ENCODE measurements at places on chromosomes 11 and 22.

- H3K36me3 ChIP-seq: no peaks in the 10 kb centered on the region
- peak; percentile 81 for DNase-seq
- peaks cover 23% of the 10 kb centered on the region for H3K4me1 ChIP-seq
These were observed 17.9 kb upstream of the MUC6 start for GRCh38 chr11:1054143-1055108.

- H3K27me3 ChIP-seq: no peaks in the 10 kb centered on the region
- H3K4me1 ChIP-seq: no peaks in the 10 kb centered on the region
These were observed 33.9 kb downstream of the AAMDC start for GRCh38 chr11:77854838-77855237.

DNA sequence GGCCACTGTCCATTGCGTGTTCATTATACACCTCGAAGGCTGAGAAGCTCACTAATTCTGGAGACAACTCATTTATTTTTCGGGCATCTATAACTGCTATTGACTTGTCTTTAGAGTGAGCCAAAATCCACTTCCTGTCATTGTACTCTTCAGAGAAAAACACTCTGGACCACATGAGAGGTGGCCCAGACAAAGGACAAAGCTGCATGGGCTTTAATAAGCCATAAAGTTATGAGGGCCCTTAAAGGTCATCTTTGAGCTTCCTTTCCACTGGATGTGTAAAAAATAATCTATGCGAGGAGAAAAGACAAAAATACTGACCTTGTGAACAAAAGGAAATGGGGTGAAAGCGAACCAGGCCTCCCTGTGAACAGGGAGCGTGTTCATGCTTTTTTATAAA lies 63.5 kb upstream of the ZC3H12C start:
- no peak overlapping the region for H3K4me3 ChIP-seq
- H3K36me3 ChIP-seq: no peaks in the 10 kb centered on the region
- no peaks in the 10 kb centered on the region for H3K27me3 ChIP-seq
- H3K4me1 ChIP-seq: no peaks in the 10 kb centered on the region
- no peak overlapping the region for H3K27ac ChIP-seq

- no peaks in the 10 kb centered on the region for H3K27me3 ChIP-seq
- H3K4me1 ChIP-seq: no peaks in the 10 kb centered on the region
- DNase-seq: no peak
- no peak overlapping the region for H3K27ac ChIP-seq
These were observed 23.2 kb downstream of the MFNG start for GRCh38 chr22:37462983-37463382.

DNA sequence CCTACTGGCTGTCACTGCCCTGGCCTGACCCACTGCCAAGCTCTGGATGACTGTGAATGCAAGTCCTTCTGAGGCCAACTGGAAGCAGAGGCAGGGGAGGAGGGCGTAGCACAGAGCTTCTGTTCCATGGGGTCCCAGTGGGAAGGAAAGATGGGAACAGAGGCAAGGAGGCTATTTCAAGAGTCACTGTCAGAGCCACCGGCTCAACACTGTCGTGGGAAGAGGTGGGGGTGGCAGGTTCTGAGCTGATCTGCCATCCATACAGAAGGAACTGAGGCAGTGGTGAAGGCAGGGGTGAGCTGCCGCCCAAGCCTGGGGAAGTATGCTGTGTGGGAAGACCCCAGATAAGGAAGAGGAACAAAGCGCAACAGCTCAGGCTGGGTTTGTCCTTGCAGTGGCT lies 54.7 kb downstream of the SGSM3 start:
- no peak for DNase-seq
- no peak overlapping the region for H3K27ac ChIP-seq
- H3K4me3 ChIP-seq: no peak overlapping the region
- peaks cover 12% of the 10 kb centered on the region for H3K36me3 ChIP-seq
- no peaks in the 10 kb centered on the region for H3K27me3 ChIP-seq

DNA sequence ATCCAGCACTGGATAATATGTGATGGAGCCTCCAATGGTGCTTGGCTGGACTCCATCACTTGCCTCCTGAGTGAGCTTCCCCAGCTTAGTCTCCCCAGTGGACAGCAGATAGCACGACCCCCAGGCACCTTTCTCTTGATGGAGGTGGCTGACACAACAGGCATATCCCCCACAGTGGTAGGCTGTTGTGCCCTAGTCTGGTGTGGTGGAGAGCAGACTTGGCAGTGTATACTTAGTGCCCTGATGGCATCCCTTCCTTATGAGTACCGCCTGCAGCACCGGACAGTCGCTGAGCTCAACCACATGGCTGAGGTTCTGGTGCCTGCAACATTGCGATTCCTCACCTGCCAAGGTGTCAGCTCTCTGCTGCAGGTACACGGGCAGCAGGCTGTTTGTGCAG lies 50.1 kb downstream of the DNHD1 start:
- no peaks in the 10 kb centered on the region for H3K4me1 ChIP-seq
- H3K36me3 ChIP-seq: no peaks in the 10 kb centered on the region
- no peak for DNase-seq
- no peak overlapping the region for H3K27ac ChIP-seq
- H3K4me3 ChIP-seq: no peak overlapping the region
- no peaks in the 10 kb centered on the region for H3K27me3 ChIP-seq

- H3K27ac ChIP-seq: no peak overlapping the region
- H3K36me3 ChIP-seq: no peaks in the 10 kb centered on the region
- no peak for DNase-seq
- H3K4me3 ChIP-seq: no peak overlapping the region
- H3K27me3 ChIP-seq: no peaks in the 10 kb centered on the region
These were observed 50.5 kb downstream of the PARVG start for GRCh38 chr22:44231233-44231632.

DNA sequence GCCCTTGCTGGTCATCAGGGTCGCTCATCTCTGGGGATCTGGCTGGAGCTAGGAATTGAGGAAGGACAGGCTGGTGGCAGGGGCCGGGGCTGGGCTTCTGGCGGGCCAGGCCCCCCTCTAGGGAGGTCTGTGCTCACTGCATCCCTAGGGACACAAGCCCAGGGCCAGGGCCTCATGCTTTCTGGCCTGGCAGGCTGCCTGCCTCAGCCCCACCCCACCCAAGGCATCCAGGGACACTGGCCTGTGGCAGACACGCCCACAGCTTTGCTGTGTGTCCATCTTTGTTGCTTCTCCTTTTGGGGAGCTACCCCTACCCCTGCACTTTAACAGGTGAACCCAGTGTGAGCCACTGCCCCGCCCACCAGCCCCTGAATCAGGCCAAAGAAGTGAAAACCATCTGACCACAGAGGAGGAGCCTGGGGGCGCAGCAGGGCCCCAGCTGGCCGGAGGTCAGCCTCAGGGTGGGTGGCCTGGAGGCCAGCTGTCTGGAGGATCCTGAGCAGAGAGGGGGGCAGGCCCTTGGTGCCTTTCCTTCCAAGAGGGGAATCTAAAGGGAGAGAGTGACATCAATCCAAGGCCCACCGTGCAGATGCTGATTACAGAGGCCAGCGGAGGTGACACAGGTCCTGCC lies 26.8 kb upstream of the CELSR1 start:
- H3K4me3 ChIP-seq: no peak overlapping the region
- H3K4me1 ChIP-seq: no peaks in the 10 kb centered on the region
- no peaks in the 10 kb centered on the region for H3K36me3 ChIP-seq
- no peaks in the 10 kb centered on the region for H3K27me3 ChIP-seq
- no peak for DNase-seq

GRCh38 chr11:61949169-61950034 lies 749 bp upstream of the BEST1 start:
- no peak overlapping the region for H3K27ac ChIP-seq
- DNase-seq: no peak
- no peaks in the 10 kb centered on the region for H3K36me3 ChIP-seq
- no peak overlapping the region for H3K4me3 ChIP-seq

GRCh38 chr11:46361283-46362155 lies 14.3 kb downstream of the DGKZ start:
- H3K27me3 ChIP-seq: no peaks in the 10 kb centered on the region
- H3K27ac ChIP-seq: peak overlapping the region; percentile 77
- H3K4me3 ChIP-seq: peak overlapping the region; percentile 6
- no peak for DNase-seq

- H3K27ac ChIP-seq: no peak overlapping the region
- no peaks in the 10 kb centered on the region for H3K36me3 ChIP-seq
- no peak for DNase-seq
These were observed 72.0 kb upstream of the MPEG1 start for GRCh38 chr11:59284773-59285129.

- H3K36me3 ChIP-seq: no peaks in the 10 kb centered on the region
- H3K4me3 ChIP-seq: no peak overlapping the region
- DNase-seq: no peak
- H3K4me1 ChIP-seq: no peaks in the 10 kb centered on the region
- no peak overlapping the region for H3K27ac ChIP-seq
These were observed 39.9 kb upstream of the CD5 start for GRCh38 chr11:61062181-61062930.

DNA sequence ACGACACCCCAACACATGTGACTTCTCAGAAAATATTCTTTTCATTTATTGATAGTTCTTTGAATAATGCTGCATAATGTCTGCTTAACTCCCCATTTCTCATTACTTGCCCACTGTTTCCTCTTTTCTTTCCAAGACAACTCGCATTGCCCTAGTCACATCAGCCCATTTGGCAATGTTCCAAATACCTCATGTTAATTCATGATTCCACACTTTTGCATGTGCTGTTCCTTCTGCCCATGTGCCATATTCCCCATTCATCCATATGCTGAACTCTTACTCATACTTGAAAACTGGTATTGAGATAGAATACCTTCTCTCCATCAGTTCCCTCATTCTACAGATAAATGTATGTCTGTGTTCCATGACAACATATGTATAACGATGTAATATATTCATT lies 993.7 kb downstream of the OPCML start:
- no peak for DNase-seq
- H3K4me3 ChIP-seq: no peak overlapping the region
- no peaks in the 10 kb centered on the region for H3K36me3 ChIP-seq
- no peaks in the 10 kb centered on the region for H3K4me1 ChIP-seq
- no peaks in the 10 kb centered on the region for H3K27me3 ChIP-seq

DNA sequence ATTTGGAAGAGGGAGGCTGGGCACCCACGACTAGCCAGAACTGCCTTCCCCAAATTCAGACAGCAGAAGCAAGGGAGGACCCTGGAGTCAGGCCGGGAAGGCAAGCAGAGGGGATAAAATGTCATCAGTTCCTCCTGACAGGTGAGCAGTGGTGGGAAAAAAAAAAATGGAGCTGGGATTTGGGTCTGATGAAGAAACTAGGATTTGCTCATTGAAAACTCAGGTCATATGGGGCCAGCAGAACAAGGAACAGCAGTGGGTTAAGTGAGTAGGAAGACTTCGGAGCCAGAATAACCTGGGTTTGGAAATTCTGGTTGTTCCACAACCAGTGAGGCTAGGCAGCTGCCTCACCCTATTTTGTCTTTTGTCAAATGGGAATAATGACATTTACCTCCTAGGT lies 28.9 kb upstream of the DRD2 start:
- no peak overlapping the region for H3K27ac ChIP-seq
- H3K36me3 ChIP-seq: no peaks in the 10 kb centered on the region
- H3K4me3 ChIP-seq: no peak overlapping the region

DNA sequence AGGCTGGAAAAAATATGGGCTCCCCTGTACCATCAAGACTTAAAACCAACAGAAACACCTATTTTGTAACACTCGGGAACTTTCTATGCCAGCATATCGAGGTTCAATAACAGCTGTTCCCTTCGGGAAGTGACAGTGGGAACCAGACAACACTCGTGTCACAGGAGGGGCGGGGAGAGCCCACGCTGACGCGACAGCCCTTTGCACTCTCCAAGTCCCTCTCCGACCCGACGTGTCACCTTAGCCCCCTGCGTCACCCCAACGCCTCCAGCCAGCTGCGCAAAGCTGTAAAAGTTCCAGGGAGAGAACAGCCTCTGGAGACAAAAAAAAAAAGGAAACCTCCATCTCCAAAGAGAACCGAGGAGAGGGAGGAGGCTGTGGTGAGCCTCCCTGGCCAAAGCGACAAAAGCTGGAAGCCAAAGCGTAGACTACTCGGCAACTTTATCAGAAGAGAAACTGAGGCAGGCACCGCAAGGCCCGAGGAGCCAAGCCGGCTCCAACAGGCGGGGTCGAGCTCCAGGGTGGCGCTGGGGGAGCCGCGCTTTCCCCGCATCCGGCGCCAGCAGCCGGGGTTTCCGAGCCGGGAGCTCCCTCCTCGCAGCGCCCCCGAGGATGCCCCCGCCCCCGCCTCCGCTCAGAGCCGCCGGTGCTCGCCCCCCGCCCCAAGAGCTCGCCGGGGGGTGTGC lies 751 bp downstream of the ARFGAP3 start:
- H3K27ac ChIP-seq: peak overlapping the region; percentile 99
- H3K4me1 ChIP-seq: no peaks in the 10 kb centered on the region
- peak overlapping the region; percentile 79 for H3K4me3 ChIP-seq
- DNase-seq: peak; percentile 40

DNA sequence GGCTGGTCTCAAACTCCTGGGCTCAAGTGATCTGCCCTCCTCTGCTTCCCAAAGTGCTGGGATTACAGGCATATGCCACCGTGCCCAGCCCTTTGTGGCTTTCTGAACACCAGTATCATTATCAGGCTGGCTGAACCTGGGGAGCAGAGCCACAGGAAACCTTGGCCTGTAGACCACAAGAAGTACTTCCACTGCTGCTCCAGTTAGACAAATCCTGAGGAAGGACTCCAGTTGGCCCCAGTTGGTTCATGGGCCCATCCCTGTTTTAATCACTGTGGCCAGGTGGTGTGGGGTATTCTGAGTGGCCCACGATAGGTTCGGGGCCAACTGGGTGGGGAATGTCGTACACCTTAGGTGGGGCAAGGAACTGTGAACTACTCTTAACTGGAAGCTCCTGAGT lies 5.5 kb upstream of the DUSP18 start:
- H3K27ac ChIP-seq: no peak overlapping the region
- DNase-seq: no peak
- H3K4me1 ChIP-seq: no peaks in the 10 kb centered on the region
- no peaks in the 10 kb centered on the region for H3K36me3 ChIP-seq
- H3K4me3 ChIP-seq: no peak overlapping the region
- H3K27me3 ChIP-seq: no peaks in the 10 kb centered on the region

DNA sequence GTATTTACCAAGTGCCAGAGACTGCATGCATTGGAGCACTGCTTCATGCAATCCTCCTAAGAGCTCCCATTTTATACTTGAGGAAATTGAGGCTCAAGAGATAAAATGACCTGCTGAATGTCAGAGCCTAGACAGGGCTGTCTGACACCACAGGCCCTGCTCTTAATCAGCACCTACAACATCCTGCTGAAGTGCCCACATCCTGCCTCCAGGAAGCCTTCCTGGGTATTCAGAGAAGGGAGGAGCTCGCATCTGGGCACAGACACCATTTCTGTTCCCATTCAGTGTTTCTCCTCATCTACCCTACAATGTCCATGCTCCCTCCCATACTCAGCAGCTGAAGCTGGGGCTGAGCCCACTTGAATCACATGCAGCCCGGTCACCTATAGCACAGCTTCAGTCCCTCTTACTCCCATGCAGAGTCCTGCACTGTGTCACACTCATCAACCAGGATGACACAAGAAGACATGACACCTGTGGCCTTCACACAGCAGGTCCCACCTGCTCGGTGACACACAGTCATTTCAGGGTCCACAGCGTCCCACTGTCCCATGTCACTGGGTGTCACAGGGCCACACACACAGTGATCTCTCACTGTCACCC lies 53.1 kb downstream of the PDE2A start:
- H3K27me3 ChIP-seq: no peaks in the 10 kb centered on the region
- no peak for DNase-seq
- no peak overlapping the region for H3K4me3 ChIP-seq
- H3K27ac ChIP-seq: no peak overlapping the region

GRCh38 chr11:128345316-128345715 lies 242.0 kb downstream of the ETS1 start:
- H3K4me1 ChIP-seq: no peaks in the 10 kb centered on the region
- H3K27me3 ChIP-seq: no peaks in the 10 kb centered on the region
- no peak for DNase-seq
- no peaks in the 10 kb centered on the region for H3K36me3 ChIP-seq
- H3K27ac ChIP-seq: no peak overlapping the region
